Stimulated activated CD4-positive, alpha-beta T cell treated with anti-CD3 and anti-CD28 coated beads, Interleukin-1b, Interleukin-23, amount 100 ng/mL, for 48 hours (primary cell): ENCODE measurements at places on chromosomes 3 and 15.

DNA sequence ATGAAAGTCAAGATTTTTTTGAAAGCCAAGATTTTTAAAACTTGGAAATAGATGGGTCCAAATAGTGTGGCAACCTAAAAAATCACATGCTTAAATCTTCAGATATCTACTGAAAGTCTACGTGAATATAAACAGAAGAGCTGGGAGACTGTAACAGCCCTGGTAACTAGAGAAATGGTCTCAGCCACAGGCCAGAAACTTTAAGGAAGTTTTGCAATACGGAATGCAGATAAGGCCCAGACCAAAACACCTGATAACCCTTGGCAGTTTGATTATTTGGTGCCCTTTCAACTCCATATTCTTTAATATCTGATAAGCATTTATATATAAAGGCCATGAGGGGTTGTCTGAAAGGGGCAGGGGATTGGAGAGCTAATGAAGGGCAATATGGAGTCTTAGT is 537.3 kb upstream of the TGFBR2 start:
- DNase-seq: no peak

GRCh38 chr15:70321172-70321819 is 223.6 kb upstream of the TLE3 start:
- no peak for DNase-seq

DNA sequence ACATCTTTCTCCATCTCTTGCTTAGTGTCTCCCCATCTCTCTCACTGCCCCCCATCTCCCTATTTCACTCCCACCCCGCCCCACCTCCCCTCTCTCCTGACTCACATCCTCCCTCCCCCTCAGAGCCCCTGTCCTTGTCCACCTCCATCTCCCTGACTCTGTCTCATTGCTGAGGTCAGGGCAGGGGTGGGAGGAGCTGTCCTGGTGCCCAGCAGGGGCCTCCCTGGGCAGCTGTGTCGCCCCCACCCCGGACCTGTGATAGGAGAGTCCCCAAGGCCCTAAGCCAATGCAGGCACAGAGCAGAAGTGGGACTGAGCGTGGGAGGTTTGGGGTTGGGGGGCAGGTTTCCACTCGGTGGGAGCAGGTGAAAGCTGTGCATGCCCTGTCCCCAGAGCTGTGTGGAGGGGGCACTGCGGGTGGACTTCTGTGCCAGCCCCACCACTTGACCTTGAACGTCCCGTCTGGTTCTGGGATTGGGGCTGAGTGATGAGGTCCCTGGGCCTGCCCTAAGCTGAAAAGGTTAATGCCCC is 210.8 kb downstream of the TBC1D2B start:
- DNase-seq: no peak

- DNase-seq: no peak
These were observed 72.0 kb upstream of the SAMMSON start for GRCh38 chr3:69927571-69927970.

- DNase-seq: no peak
These were observed 22.5 kb downstream of the ATP1B3 start for GRCh38 chr3:141898908-141899307.

DNA sequence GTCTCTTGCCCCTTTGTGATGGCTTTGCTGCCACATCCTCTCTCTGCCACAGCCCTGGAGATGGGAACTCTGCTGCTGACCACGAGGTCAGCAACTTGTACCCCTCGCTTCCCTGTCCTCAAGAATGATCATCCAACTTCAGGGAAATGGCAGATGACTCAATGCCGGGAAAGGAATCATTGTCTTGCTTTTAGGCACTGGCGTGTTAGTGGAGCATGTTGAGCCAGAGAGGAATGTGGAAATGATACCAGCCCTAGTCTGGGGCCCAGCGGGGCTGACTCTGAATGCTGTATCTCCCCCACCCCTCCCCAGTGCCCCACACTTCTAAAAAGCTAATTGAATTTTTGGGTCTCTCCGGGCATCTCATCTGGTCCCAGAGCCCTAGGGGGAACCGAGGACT is 184.9 kb upstream of the BHLHE40 start:
- DNase-seq: no peak

DNA sequence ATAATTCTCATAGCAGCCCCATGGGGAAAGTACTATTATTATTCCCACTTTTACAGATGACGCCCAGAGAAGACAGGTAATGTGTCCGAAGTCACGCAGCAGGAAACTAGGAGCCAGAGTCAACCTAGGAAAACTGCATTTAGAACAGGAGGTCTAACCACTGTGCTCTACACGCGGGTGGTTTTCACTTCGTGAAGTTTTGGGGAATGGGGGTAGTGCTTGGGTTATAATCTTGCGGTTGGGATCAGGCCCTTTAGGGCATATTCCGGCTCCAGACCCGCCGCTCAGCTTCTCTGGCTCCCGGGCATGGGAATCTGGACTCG is 5.2 kb downstream of the TPM1 start:
- no peak for DNase-seq

- no peak for DNase-seq
These were observed 224.2 kb downstream of the P3H2 start for GRCh38 chr3:189896533-189896932.

DNA sequence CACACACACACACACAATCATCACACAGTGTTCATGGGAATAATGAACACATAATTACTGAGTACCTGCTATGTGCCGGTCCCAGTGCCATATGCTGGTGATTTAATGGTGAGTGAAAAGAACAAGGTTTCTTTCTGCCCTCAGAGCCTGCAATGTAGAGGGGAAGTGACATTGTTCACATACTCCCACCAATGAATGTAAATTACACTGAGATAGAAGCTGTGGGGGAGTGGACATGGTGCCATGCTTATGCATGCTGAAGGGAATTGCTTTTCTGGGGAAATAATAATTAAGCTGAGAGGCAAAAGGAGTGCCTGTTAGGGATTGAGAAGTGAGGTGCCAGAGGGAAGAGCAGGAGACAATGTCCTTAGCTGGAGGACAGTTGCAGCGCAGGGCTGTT is 175.1 kb downstream of the MFSD1 start:
- no peak for DNase-seq

- no peak for DNase-seq
These were observed 68.7 kb downstream of the SMAD6 start for GRCh38 chr15:66770518-66771350.

DNA sequence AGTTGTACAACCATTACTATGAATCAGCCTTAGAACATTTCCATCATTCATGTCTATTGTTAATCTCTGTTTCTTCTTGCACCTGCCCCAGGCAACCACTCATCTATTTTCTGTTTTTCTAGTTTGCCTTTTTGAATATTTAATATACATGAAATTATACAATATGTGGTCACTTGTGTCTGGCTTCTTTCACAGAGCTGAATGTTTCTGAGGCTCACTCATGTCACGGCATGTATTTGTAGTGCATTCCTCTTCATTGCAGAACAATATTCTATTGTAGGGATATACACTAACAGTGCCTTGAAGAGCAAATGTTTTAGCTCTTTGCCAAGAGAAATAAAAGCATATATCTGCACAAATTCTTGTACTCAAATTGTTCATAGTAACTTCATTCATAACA is 32.9 kb downstream of the CERS3 start:
- DNase-seq: no peak

- DNase-seq: peak; percentile 4
These were observed 141.9 kb upstream of the C2CD4B start for GRCh38 chr15:62306851-62307504.

DNA sequence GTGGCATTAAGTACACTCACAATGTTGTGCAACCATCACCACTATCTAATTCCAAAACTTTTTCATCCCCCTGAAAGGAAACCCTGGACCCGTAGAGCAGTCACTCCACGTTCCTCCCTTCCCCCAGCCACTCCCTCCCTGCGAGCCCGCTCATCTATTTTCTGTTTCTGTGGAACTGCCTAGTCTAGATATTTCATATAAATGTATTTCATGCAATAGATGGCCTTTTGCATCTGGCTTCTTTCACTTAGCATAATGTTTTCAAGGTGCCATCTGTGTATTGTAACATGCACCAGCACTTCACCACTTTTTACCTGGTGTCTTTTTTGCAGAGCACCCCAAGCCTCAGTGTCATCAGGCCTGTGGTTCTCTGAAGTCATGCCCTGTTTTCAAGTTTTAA is 10.7 kb downstream of the CGNL1 start:
- no peak for DNase-seq

DNA sequence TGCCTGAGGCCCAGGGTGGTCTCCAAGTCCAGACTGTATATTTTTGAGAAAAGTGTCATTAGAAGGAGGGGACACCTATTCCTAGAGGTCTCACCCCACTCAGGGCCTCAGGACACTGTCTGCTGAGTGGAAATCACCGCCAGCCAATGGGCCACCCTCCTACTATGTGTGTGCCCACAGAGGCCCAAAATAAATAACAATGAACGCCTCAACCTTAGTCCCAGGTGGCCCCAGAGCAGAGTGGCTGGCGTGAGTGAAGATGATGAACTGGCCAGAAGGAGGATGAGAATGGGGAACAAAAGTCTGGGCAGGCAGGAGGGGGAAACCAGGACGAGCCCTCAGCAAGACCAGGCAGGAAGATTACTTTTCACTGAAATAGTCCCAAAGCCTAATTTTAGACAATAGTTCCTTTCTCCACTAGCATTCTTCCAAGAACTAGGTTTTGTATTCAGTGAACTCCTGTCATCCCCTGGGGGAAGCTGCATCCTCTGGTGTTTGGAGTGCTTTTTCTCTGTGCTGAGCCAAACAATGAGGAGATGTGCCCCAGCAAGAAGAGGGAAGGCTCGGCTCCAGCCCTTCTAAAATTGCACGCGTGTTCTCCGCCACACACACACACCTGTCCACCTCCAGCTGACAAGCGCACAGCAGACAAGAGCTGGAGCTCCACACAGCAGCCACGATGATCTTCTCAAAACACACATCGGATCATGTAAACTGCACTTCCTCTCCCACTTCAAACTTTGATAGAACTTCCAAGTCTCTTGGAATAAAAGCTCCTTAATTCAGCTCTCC is 72.2 kb downstream of the ADCY5 start:
- DNase-seq: no peak

- DNase-seq: no peak
These were observed 245.3 kb downstream of the BBX start for GRCh38 chr3:107767897-107768605.

DNA sequence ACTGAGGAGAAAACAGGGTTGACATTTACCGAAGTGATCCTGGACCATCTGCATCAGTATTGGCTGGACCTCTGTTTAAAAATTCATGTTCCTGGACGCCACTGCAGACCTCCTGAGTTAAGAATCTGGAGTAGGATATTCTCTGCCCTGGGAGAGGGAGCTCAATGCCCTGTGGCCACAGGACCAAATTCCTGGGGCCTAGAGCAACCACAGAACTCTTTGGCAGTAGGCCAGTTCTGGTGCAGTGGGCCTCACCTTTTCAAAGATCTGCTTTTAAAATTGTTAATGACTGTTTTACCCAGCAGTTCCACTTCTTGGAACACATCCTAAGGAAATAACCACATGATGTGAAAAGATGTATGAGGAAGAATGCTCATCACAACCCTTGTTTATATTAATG is 133.3 kb upstream of the ADPGK start:
- no peak for DNase-seq

- DNase-seq: no peak
These were observed 102.0 kb downstream of the SNRPN start for GRCh38 chr15:25056484-25057425.

- DNase-seq: no peak
These were observed 546.0 kb upstream of the CFAP20DC start for GRCh38 chr3:59595830-59596229.

DNA sequence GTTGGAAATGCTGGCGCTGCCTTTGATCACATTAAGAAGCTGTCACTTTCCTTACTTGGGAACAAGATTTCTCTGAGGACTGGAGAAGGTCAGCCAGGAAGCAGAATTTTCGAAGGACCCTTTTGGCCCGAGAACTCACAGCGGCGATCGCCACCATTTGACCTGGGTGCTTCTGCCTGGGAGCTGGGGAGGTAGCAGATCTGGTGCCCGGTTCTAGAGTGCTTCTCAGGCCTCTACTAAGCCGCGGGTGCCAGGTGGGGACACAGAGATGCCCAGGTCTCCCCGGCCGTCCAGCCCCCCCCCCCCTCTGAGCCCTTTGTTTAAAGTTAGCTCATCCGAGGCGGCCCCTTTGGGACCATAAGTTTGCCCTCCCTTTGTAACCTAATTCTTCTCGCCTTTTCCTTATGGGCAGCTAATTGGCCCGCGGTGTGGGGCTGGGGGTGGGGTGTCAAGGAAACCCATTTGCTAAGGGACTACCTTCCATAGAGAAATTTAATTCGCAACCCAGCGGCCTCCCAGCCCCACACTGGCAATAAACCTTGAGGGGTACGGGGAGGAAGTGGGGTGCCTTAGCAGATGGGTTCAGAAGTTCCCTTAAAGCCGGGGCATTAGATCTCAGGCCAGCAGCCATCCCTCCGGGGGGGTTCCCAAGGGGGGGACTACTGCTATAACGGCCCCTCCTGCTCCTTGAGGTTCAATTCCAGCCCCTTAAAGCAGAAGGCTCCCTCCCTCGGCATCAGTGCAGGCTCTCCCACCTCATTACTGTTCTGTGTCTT is 1.9 kb downstream of the GATA2 start:
- DNase-seq: no peak

GRCh38 chr3:60276615-60277014 is 974.6 kb downstream of the FHIT start:
- DNase-seq: no peak

DNA sequence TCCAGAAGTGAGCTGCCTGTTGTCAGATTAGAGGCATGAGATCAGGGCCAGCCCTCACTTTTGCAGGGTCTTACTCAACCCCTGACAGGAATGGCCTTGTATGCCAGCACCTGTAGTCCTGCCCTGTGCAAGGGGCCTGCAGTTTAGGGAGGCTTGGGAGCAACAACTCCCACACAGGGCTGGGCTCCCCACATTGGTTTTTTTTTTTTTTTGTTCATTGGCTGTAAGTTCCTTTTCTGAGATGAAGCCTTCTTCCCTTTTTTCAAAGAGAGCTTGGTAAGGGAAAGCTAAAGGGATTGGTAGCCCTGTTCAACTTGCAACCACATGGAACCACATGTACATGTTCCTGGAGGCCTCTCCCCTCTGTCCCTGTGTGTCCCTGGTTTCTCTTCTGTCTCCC is 46.4 kb downstream of the TNFAIP8L3 start:
- no peak for DNase-seq

DNA sequence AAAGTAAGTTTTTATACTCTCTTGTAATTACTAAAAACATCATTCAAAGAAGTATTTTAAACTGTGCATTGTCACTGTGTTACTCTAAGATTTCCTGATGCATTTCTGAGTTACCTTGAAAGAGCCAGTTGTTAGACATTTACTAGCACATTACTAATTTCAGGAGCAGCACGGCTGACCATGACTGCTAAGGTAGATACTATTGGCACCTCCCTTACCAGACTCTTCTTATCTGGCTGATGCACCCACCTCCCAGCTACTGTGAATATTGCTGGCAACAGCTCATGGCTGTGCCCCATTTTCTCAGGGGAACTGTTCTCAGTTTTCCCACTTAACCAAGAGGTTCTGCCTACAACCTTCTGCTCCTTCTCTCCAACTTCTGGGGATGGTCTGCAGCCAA is 29.4 kb downstream of the COL6A5 start:
- DNase-seq: no peak

- DNase-seq: no peak
These were observed 237.7 kb upstream of the EIF1B start for GRCh38 chr3:40071683-40072238.

DNA sequence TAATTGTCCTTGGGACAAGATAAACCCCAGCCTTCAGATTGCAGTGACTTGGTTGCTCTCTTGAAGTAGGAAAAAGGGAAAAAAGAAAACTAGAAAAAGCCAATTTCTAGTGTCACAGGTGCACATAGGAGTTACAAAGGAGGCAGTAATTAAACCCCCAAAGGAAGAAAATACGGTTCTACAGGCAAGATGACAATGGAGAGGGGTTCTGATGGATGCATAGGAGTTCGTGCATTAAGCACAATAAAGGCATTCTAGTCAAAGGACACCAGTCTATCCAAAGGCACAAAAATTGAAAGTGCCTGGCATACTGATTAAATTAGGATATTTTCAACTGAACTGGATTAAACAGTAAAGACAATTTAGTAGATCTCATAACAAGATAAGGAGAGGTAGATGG is 31.6 kb upstream of the MTMR14 start:
- no peak for DNase-seq
